Mucosa of descending colon (tissue), 3 donors: ENCODE measurements at places on chromosomes 12 and 14. TPM values are rescaled to one million over a fixed set of nuclear protein-coding genes. Genes with fewer than 3 reads are reported as not detected.

Gene SIX4
- 0.82 TPM for total RNA-seq

Gene PRIM1
- 6.8 TPM for total RNA-seq

Gene LRTM2
- not detected for total RNA-seq

DNA sequence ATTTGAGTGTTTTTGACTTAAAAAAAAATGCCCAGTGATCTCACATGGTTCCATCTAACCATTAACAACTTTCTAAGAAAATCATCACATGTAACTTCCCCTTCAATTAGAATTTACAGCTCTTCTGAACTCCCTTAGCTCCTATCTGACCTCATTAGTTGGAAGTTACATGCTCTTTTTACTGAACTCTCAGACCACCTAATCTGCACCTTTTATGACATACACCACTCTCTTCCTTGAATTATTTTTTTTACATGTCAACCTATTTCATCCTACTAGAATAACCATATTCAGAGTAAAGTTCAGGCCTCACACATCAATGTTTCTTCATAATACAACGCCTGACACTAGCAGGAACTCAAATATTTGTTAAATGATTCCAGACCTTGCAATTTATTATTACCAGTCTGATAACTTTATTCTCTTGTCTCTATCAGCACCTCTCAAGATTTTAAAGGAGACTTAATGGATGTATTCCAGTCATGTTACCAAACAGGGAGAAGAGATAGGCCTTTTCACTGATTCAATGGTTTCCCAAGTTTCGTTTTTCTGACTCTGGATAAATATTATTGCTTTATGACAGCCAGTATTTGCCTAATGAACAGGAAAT lies 21.0 kb downstream of the EGLN3 start:
- no peak for DNase-seq

DNA sequence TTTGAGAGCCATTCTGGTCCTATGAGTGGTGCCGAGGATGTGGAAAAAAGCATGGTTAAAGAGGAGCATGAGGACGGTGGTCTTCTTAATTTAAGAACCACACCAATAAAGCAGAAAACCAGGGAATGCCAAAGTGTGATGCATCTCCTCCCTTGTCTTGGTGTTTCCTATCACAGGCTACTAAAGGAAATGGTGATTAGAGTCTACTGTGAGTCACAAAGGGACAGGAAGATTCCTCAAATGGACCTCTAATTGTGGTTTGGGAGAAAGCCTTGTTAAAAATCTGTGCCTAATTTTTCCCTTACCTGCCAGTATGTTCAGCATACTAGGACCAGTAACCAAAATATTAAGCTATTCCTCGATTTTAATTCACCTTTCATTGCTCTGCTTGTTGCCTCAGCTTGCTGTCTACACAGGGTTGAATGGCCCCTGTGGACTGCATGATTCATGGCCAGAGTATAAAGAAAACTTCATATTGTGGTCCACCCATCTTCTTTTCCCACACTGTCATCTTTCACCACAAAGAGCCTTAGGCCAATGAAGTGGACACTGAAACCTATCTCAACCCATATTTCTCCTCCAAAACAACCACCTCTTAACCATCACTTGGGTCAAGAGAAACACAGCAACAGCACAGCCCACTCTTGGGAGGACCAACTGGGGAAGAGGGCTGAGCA lies 38.8 kb downstream of the DIO2 start:
- no peak for DNase-seq

GRCh38 chr12:92196368-92196767 lies 50.7 kb upstream of the BTG1 start:
- no peak for DNase-seq

- DNase-seq = no peak
Measured at GRCh38 chr12:12585115-12585863, 22.6 kb upstream of the DUSP16 start.

GRCh38 chr12:49330032-49330619 lies 6.9 kb downstream of the C1QL4 start:
- no peak for DNase-seq

- no peak for DNase-seq
Measured at GRCh38 chr14:81033698-81034240, 78.3 kb downstream of the TSHR start.

DNA sequence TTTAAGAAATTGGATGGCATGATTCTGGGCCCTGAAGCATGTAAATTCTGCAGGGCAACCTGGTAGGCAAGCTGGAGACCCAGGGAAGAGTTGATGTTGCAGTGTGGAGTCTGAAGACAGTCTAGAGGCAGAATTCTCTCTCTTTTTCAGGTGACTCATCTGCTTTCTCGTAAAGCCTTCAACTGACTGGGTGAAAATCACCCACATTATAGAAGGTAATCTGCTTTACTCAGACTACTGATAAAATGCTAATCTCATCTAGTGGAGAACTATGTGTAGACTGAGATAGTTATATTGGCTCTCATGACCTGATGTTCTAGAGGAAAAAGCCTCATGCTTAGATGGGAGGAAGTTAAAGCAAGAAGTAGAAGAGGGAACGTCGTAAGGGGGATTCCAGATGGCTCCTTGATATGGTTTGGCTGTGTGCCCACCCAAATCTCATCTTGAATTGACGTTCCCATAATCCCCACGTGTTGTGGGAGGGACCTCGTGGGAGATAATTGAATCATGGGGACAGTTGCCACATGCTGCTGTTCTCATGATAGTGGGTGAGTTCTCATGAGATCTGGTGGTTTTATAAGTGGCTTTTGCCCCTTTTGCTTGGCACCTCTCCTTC lies 723.8 kb downstream of the BCL11B start:
- DNase-seq = no peak

- no peak for DNase-seq
Measured at GRCh38 chr14:23415821-23416778, 8.0 kb upstream of the MYH6 start.
